ENCODE measurements at places on chromosomes 2 and 18.
A peak's percentile ranks its signal among the peaks of the same experiment; 100 is the strongest.

DNA sequence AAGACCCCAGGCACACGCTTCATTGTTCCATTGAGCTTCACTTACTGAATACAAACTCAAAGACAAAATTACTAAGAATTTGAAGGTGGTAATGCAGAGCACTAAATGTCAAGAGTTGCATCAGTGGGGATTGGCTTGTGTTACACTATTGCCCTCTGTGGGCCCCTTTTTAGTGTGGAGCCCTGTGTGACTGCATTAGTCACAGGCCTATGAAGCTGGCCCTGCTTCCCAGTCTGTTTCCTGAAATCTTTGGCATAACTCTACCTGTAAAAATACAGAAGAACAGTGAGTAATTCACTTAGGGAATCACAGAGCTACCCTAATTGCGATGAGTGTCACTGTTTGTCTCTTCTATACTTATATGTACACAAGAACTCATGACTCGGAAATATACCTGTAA, 40.0 kb upstream of the STPG4 start:
- DNase-seq, result no peak

DNA sequence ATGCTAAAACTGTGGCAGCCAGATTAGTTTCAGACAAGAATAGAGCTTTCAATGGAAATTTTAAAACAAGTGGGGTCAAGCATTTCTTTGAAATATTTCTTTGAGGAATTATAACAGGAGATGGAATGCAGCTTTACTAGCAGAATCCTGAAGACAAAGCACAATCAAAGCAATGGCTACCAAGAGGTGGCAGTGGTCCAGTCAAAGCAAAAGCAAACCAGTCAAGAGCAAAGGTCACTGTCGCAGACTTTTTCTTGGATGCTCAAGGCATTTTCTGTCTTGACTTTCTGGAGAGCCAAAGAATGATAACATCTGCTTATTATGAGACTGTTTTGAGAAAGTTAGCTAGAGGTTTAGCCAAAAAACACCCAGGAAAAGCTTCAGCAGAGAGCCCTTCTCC, 351.2 kb upstream of the DLGAP1 start:
- no peak for DNase-seq

GRCh38 chr2:95313296-95314131, 16.4 kb downstream of the KCNIP3 start:
- DNase-seq, result no peak

DNA sequence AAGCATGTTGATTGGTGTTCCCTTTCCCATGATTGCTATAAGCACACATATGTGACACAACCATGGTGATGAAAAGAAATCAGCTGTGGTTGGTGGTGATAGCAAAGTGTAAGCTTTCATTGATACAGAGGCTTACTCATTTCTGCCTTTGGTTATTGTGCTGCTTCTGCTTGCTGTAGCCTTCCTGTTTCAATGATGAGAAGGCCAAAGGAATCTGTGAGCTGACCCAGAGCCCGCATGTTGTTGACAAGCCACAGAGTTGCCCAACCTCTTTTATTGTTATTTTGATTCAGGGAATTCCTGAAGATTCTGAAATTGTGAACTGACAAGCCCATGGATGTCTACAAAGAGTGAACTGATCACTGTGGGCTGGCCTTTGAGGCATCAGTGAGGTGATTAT, 164.4 kb downstream of the TMEFF2 start:
- DNase-seq, result peak; percentile 40

DNA sequence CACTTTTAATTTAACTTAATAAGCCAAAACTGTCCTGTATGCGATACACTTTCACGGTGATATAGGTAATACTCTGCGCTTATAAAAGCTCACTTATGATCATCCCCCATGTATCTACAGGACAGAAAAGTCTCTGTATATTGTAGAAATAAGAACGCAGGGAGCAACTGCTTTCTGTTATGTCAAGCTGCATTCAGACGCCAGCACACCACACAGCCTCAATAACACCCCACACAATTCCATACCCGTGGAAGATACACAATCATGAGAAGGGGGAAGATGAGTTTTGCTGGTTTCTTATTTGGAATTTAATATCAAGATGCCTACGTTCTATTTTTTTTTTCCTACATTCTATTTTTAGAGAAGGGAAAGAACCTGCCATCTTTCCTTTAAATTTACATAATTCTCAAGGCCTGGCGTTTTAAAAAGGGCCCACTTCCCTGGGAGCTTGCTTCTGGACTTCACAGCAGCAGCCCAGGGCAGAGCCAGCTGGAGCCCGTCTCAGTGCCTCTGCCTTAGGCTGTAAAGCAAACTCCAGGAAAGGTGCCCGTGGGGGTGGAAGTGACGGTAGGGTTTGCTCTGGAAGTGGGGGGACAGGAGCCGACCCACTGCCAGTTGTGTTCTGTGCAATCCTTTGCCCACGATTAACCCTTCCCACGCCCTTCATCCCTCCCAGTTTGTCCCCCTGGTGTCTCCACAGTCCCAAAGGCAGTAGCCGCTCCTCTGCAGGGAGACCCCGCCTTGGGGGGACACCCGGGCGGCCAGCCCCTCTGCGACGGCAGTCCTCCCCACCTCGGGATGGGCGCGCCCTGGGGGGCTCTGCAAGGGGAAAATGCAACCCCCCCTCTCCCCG, 5.3 kb downstream of the PTGR3 start:
- DNase-seq, result peak; percentile 49

DNA sequence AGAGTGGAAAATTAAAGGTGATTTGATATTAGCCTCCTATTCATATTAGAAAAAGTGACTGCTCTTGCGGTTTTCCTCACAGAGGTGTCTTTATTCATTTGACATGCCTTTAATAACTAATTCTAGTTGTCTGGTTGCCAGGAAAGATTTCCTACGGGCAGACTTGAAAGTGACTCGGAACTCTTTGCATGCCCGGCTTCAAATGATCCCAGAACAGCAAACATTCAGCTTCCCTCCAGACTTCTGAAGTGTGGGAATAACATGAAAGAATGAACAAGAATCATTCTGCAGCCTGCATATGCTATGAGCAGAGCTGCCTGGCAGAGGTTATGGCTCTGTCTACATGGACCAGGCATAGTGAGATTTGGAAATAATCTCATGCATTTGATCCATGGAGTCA, 89.6 kb upstream of the PKDCC start:
- no peak for DNase-seq

GRCh38 chr2:231457101-231457500, 7.2 kb downstream of the NCL start:
- DNase-seq, result no peak

GRCh38 chr2:86453836-86454235, 12.7 kb downstream of the KDM3A start:
- DNase-seq, result peak; percentile 57

GRCh38 chr18:3332376-3332775, 70.4 kb downstream of the MYL12B start:
- no peak for DNase-seq

DNA sequence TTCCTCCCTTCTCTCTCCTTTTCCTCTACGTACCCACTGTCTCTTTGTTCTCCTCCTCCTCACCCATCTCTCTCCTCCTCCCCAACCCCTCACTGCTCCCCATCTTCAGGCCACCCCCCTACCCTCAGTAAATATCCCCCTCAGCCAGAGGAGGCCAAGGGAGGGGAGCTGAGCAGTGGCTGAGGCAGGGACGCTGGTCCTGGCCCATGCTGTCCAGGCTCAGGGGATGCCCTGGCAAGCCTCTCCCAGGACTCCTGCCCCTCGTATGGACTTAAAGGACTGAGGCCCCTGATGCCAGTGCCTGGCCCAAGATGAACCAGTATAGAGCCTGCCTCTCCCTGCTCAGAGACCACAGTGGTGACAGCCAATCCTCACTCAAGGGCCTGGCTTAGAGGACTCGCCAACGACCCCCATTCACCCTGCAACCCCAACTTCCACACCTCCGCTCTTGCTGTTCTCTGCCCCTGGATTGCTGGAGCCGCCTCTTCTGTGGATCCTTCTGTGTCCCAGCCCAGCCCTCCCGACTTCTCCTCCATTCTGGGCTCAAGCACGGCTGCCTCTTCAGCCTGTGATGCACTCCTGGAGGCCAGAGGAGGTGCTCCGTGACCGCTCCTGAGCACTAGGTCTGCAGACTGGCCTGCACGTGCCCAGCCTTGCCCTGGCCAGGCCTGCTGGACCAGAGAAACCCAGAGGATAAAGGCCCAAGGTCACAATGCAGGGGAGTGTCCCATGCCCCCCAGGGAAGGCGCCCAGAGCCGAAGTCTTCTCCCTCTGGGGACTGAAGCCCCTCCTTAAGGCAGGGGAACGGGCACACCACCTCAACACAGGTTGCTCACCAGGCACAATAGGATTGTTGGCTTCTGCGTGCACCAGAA, 9.5 kb upstream of the DUSP2 start:
- no peak for DNase-seq

- DNase-seq, result no peak
Observed at GRCh38 chr2:217449444-217449843, 553.4 kb downstream of the TNS1 start.

DNA sequence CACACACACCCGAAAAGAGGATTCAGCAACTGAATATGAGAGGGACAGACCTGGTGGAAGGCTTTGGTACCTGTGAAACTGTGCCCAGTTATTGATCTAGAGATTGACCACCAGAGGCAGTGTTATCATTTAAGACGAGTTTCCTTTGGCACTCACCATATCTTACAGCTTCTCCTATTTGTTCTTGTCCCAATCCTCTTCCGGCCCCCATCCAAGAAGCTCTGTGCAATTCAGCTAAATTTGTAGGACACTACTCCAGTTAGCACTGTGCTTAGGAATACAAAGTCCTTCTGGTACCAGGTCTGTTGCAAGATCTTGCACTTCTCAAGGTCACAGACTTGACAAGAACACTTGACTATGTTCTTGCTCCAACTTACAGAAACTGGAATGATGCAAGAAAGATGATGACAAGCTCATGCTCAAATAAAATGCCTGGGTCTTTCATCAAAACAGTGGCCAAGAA, 177.7 kb downstream of the TMEM247 start:
- peak; percentile 28 for DNase-seq

GRCh38 chr2:205712508-205712907, 30.2 kb downstream of the NRP2 start:
- peak; percentile 36 for DNase-seq

DNA sequence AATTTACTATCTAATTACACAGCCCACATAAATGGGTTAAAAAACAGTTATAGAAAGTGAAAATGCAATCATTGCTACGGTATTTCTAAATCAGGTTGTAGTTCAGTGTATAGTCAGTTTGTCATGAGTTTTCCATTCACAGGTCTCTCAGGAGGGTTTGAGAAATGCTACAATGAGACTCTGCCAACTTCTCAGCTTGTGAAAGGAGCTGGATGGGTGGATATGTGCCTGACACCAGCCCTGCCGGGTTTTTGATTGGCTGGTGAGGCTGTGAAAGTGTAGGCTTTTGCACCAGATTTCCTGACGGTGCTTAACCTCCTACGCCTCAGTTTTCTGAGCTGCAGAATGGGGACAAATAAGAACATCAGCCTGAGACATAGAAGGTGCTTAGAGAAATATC, 102.6 kb upstream of the SMIM21 start:
- DNase-seq, result no peak

GRCh38 chr2:71534826-71535225, 81.5 kb downstream of the DYSF start:
- DNase-seq, result no peak

- DNase-seq, result no peak
Observed at GRCh38 chr2:236545814-236546480, 23.7 kb upstream of the ACKR3 start.

DNA sequence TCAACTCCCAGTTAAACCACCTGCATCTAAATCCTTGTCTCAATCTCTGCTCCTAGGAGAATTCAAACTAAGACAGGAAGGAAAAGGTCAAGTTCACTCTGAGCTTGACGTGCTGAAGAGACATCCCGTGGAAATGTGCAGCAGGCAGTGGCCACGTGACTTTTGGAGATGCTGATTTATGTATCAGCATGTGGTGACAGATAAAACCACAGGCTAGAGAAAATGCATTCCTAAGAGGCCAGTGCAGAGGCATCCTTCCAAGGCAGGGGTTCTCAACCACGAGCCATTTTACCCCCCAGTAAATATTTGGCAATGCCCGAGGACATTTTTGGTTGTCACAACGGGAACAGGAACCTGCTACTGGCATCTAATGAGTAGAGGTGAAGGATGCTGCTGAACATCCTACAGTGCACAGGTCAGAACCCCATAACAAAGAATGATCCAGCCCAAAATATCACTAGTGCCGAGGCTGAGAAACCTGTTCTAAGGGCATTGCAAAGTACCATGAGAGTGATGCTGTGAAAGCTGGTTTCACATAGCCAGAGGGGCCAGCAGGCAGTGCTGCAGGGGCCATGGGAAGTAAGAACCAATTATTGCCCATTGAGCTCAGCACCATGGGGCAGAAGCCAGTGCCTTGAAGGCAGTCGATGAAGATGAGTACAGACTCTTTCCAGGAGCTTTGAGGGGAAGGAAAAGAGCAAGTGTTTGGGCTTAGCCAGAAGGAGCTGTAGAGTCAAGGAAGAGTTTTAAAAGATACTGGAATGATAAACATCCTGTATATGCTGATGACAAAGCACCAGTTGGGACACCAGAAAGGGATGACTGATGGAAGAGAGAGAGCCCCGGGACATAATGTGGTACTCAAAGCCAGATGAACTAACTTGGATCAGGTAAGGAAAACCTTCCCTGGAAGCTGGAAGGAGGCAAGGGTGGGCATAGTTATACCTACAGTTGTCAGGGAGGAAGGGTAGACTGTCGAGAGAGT, 174.6 kb downstream of the HAUS1 start:
- DNase-seq, result peak; percentile 64

- DNase-seq, result no peak
Observed at GRCh38 chr2:230471074-230471473, 55.1 kb downstream of the SP100 start.

GRCh38 chr2:61910603-61911002, 5.1 kb downstream of the COMMD1 start:
- no peak for DNase-seq

GRCh38 chr18:48835119-48835518, 115.6 kb downstream of the SMAD7 start:
- DNase-seq, result no peak

- no peak for DNase-seq
Observed at GRCh38 chr2:168895771-168896170, 5.3 kb upstream of the G6PC2 start.
